AG04449 (cell line): ENCODE measurements at places on chromosomes 5 and 9.
A peak's percentile ranks its signal among the peaks of the same experiment; 100 is the strongest.

DNA sequence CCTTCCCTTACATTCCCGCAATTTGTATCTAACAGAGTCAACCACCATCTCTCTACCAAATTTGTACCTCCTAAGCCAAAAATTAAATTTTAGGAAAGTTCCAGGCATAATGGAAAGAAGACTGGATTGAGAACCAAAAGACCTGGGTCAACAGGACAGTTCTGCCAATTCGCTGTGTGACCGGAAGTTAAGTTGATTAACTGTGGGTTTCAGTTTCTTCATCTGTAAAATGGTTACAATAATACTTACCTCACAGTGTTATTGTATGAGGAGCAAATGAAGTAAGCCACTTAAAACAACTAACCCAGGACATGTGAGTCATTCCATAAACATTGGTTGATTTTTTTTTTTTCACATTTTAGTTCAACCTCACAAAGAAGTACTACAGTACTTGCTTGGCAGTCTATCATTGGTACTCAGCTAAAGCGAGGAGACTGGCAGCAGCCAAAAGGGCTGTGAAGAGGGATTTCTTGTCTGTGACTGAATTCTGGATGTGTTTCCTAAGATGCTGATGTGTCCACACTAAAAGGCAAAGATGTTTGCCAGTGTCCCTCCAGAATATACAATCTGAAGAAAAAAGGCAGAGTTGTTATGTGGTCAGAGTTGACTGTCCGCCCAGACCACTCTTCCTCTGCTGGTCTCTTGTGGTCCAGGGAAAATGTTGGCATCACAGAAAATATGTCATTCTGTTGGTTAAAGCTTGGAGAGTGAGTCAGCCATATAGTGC lies 198.6 kb downstream of the TLE1 start:
- DNase-seq = no peak

- DNase-seq = peak; percentile 76
Observed at GRCh38 chr9:94867281-94867841, 140.9 kb downstream of the AOPEP start.

DNA sequence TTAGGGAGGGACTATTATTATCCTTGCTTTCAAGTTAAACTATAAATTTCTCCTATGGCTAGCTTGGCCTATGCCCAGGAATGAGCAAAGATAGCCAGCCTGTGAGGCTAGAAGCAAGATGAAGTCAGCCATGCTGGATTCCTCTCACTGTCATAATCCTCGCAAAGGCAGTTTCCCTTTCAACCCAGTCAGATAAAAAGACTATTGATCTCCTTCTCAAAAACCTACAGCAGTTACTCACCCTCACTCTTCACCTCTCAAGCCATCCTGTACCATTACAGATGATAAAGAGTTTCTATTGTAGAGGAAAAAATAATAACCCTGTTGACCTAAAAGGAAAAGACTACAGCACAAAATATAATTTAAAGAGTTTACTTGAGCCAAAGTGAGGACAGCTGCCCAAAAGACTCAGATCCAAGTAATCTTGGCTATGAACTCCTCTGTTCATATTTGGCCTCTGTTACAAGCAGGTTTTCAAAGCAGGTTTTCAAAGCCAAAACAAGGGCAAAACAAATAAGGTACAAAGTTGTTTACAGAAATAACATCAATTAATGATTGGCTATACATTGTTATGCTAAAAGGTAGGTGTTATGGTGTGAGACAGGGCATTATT lies 41.7 kb downstream of the KCNV2 start:
- DNase-seq = no peak

GRCh38 chr5:9894571-9895301 lies 264.6 kb upstream of the TAS2R1 start:
- no peak for DNase-seq

DNA sequence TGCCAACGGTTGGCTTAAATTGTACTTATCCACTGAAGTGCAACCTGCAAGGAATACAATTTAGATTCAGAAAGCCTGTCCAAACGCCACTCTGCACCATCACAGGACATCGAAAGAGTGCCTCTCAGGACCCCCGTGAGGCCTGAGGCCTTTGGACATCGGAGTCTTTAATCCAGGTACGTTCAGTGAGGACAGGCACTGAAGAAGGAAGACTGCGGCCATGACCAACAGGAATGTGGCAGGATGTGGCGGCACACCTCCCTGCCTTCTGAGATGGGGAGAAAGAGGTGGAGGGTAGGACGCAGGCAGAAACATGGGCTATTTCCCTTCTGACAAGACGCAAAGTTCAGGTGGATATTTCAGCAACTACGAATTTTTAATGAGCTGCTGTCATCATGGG lies 205.8 kb downstream of the FANCC start:
- no peak for DNase-seq

- no peak for DNase-seq
Observed at GRCh38 chr5:146588331-146589027, 72.5 kb upstream of the GPR151 start.

DNA sequence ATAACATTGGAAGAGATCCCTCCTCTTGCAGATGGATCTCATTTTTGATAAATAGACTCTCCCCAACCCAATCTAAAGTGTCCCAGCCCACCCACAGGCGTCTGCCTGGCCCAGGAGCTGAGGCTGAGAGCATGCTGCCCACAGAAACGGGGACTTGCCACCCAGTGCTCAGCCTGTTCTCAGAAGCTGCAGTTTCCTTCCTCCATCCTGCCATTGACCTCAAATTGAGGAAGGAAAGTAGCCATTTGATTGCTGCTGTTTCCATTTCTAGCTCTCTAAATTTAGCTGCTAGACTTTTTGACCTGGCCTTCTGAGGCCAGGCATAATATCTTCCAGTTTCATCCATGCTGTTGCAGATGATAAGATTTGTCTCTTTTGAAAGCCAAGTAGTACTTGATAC lies 31.1 kb upstream of the FRMD3 start:
- no peak for DNase-seq

- no peak for DNase-seq
Observed at GRCh38 chr9:68575817-68576216, 35.1 kb upstream of the TMEM252 start.

GRCh38 chr9:115746496-115746895 lies 407.1 kb upstream of the PAPPA start:
- peak; percentile 52 for DNase-seq

GRCh38 chr5:9040475-9040874 lies 505.4 kb downstream of the SEMA5A start:
- DNase-seq = no peak

DNA sequence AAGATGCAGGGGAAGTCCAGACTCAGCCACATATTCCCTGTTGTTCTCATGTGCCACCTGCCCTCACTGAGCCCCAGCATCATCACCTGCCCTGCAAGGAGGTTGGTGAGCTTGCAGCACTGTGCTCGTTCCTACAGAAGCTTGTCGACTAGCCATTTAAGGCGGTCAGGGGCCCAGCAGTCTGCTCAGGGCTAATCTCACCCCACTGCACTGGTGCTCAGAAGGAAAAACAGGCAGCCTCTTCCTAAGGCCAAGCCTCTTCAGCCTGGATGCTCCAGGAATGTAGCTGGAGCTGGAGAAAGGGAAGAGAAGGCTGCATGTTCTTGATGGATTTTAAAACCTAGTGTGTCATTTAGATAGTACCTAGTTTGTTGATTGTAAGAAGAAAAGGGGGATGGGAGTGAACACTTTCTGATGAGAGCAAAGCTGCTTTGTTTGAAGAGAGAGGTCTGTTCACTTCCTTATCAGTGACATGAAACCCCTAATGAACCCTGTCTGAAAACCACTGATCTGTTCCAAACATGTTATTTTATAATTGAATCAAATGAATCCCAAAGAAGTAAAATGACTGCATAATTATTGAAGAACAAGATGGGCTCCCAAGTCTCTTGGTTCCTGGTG lies 10.6 kb upstream of the ASPN start:
- DNase-seq = no peak

DNA sequence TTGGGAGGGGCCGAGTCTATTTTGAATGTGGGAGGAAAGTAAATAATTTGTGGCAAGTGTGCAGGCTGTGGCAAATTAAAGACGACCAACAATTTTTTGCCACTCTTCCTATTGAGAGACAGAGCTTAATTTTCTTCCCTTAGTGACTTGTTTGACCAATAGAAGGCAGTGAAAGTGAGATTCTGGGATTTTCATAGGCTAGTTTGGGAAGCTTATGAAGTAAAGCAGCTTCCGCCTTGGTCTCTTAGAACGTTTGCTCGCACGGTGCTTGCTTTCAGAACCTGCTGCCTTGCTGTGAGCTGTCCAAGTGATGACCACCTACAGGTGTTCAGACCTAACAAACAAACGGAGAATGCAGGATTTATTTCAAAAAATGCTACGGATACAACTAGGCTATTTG lies 6.7 kb upstream of the OR1N2 start:
- DNase-seq = no peak

GRCh38 chr5:170380361-170380951 lies 8.7 kb downstream of the KCNMB1 start:
- no peak for DNase-seq

- DNase-seq = peak; percentile 29
Observed at GRCh38 chr9:116737152-116737546, 50.0 kb downstream of the TRIM32 start.

GRCh38 chr9:89410641-89411350 lies 87.1 kb downstream of the SEMA4D start:
- DNase-seq = no peak

DNA sequence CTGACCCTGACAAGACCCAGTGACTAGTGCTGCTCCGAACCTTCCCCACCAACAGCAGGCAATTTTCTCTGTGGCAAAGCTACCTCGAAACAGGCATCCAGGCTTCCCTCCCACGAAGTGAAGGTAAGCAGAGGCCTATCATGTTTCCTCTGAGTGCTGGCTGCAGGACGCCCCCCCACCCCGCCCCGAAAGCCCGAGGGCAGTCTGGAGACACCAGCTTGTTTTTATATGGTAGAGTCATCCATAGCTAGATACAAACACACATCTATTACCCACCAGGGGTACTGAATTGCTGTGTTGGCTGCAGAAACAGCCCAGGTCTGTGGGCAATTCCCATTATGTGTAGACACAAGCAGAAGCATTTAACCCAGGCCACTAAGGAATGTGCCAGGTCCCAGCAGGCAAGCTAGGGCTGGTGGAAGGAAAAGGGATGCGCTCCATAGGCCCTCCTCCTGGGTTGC lies 40.4 kb downstream of the LIX1 start:
- no peak for DNase-seq

GRCh38 chr9:96450613-96451528 lies 902 bp downstream of the HABP4 start:
- no peak for DNase-seq

DNA sequence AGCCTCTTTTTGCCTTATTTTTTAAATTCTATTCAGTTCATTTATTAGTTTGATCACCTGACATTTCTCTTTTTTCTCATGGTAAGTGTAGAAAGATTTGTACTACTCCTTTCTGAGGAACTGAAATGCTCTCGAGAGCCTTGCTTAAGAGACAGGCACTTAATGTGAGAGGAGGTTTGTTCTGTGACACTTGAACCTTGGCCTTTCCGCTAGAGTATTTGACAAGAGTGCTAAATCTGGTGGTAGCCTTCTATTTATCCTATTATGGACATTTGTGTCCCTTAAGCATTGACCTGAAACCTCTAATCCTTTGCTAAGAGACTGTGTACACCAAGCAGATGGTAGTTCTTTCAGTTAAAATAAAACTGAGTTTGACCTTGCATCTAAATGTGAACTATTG lies 805.0 kb upstream of the PTPRD start:
- no peak for DNase-seq

GRCh38 chr5:71839096-71839884 lies 120.2 kb downstream of the CARTPT start:
- no peak for DNase-seq

- no peak for DNase-seq
Observed at GRCh38 chr5:36730537-36731216, 124.3 kb downstream of the SLC1A3 start.

- no peak for DNase-seq
Observed at GRCh38 chr9:78115073-78115472, 83.5 kb upstream of the GNAQ start.

GRCh38 chr9:3730511-3730922 lies 204.7 kb upstream of the RFX3 start:
- no peak for DNase-seq
